ENCODE measurements at places on chromosomes 2 and 18. TPM values are rescaled to one million over a fixed set of nuclear protein-coding genes. Genes with fewer than 3 reads are reported as not detected.

PLGLB2 gene
- 7.4 TPM for total RNA-seq

GRCh38 chr18:10453261-10453805 is 1.1 kb upstream of the APCDD1 start:
- H3K4me1 ChIP-seq = peaks cover 51% of the 10 kb centered on the region
- H3K27me3 ChIP-seq = no peaks in the 10 kb centered on the region
- peak overlapping the region; percentile 89 for H3K27ac ChIP-seq
- peak overlapping the region; percentile 69 for H3K4me3 ChIP-seq
- H3K36me3 ChIP-seq = no peaks in the 10 kb centered on the region

DNA sequence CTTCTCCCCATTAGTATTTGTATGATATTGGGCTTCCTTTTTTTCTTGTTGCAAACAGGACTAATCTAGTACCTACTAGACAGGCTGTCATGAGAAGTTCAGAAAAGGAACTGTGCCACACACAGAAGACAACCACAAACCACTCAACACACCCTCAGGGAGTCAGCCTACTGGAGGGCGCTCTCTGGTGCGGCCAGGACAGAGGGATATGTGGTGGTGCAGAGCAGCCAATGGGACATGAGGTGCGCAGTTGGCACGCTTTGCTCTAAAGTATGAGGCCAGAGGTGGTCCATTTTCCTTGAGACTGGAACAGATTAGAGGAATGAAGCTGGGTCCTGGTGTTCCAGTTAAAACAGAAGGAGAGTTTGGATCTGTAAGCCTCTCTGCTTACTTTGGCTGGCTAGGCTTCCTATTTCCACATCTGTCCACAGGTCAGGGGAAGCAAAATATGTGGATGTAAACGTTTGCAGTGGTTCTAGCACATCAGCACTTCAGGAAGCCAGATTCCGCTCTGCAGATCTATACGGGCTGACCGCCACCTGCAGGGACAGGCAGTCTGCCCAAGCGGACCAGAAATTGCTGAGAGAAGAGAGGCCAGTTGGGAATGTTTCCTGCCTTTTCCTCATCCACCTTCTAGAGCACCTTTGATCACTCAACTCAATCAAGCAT is 114.1 kb downstream of the GFPT1 start:
- peaks cover 30% of the 10 kb centered on the region for H3K27me3 ChIP-seq
- DNase-seq = no peak
- H3K36me3 ChIP-seq = no peaks in the 10 kb centered on the region
- no peaks in the 10 kb centered on the region for H3K4me1 ChIP-seq
- no peak overlapping the region for H3K4me3 ChIP-seq

- H3K27me3 ChIP-seq = no peaks in the 10 kb centered on the region
- no peak for DNase-seq
- peaks cover 74% of the 10 kb centered on the region for H3K4me1 ChIP-seq
- H3K27ac ChIP-seq = peak overlapping the region; percentile 89
- no peak overlapping the region for H3K4me3 ChIP-seq
Measured at GRCh38 chr2:200353874-200354273, 47.4 kb downstream of the SPATS2L start.

DNA sequence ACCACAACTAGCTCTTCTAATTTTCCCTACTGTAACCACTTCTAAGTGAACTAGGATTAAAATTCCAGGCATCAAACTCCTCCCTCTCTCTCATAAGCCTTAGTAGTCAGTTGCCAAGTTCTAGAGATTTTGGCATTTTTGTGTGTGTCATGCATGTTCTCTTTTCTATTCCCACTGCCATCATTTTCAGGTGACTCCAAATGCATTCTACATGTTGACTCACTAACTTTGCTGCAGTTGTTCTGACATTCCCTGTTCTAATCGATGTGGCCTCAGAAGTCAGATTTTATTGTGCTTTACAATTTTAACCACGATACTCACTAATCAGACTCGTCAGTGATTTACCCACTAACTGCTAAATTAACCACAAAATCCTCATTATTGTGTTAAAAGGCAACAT is 13.3 kb downstream of the DSC1 start:
- no peak overlapping the region for H3K27ac ChIP-seq
- no peak overlapping the region for H3K4me3 ChIP-seq
- no peak for DNase-seq
